ENCODE measurements at places on chromosomes 5 and 9.

- no peak for DNase-seq
Measured at GRCh38 chr9:133536080-133536479, 1.6 kb downstream of the ADAMTSL2 start.

- DNase-seq: no peak
Measured at GRCh38 chr5:33258553-33258952, 182.2 kb upstream of the TARS1 start.

GRCh38 chr5:173916233-173916632, 28.1 kb downstream of the CPEB4 start:
- DNase-seq: peak; percentile 31

DNA sequence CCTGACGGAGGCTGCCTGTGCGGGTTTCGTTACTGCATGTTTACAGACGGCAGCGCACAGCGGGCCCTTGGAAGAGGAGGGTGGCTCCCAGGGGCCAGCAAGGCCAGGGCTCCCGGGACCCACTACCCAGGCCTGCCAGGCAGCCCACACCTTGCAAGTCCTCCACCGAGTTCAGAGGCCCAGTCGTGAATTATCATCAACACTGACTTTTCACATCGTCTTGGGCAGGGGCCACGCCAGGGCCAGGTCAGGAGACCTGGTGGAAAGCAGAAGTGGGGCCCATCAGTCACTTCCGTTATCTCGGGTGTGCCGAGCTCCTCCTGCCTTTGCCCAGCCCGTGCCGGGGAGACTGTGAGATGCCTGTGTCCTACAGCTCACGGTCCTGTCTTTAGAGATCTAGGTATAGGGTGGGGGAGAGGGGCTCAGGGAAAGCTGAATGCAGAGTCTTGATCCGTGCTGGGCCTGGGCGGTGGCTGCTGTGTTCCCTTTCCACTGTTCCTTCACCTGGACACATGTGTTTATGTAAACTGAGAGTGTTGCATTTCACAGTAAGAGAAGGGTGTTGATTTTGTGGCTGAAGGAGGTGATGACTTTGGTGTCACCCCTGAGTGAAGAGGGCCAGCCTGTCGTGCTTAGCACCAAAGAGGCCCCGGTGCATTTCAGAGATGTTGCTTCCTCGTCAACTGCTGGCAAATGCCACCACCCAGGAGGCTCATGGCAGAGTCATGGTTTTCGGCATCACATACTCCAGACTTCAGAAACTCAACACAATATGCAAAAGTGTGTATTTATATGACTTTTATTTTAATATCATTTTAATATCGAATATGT, 175.2 kb downstream of the GAPVD1 start:
- no peak for DNase-seq

DNA sequence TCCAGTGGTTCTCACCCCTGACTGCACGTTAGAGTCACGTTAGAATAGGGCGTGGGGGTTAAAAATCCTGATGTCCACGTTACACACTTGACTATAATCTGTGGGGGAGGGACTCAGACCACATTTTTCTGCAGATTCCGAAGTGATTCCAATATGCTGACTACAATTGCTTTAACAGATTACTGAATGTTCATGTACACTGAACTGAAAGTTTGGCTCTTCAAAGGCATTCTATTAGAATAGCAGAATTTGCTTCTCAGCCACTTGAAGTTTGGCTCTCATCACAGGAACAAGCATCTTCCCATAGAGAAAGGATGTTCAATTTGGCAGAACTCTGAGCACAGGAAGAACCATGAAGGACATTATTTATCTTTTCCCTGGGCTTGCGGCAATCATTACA, 84.5 kb downstream of the HAPLN1 start:
- DNase-seq: no peak

DNA sequence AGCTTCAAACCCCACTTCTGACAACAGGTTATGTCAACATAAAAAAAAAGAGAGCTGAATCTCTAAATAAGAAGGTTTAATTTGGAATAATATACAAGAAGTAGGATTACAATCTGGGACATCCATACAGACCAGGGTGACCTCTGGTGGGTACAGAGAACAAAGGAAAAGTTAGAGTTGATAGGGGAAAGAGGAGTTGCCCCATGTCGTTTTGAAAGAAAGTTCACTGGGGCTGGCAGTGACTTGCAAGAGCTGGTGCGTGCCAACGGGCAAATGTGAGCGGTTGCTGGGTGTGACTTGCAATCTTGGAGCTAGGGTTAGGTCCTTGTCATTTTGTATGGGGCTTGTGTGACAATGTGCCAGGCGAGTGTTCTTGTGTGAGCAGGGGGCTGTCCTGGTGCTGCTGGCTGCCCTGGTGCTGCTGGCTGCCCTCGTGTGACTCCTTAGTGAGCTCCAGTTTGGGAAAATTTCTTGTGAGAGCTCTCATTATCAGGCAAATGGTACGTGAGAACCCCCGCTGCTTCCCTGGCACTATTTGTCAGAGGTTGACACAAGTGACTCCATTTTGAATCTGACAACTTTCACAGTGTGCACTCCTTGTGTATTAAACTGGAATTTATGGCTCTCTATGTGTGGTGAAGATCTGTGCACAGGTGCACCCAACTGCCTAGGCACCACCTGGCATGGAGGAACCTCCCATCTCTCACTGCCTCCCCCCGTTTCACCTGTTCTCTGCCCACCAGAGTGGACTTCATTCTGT, 69.8 kb downstream of the UBE2QL1 start:
- DNase-seq: no peak

GRCh38 chr5:3377176-3377575, 218.5 kb upstream of the IRX1 start:
- no peak for DNase-seq

- DNase-seq: no peak
Measured at GRCh38 chr9:131060900-131061630, 35.3 kb upstream of the AIF1L start.

GRCh38 chr5:126168785-126169184, 254.4 kb upstream of the GRAMD2B start:
- no peak for DNase-seq

GRCh38 chr5:2738156-2738699, 13.2 kb downstream of the IRX2 start:
- no peak for DNase-seq

DNA sequence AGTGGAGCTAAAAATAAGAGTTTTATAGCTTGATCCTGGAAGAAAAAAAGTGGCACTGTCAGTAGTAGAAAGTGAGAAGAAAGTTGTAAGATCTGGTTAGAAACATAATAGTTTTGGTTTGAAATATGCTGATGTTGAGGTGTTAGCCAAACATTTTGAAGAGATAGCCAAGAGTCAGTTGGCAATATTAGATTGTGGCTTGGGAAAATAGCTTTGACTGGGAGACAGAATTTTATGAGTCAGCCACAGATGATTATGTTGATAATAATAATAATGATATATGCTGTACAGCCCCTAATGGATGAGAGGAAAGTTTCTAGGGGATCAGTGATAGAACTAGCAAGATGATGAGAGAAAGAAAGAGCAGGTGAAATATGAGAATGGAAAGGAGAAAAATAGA, 12.4 kb upstream of the CDH18 start:
- no peak for DNase-seq

- DNase-seq: no peak
Measured at GRCh38 chr9:11064909-11065308, 452.1 kb upstream of the PTPRD start.

DNA sequence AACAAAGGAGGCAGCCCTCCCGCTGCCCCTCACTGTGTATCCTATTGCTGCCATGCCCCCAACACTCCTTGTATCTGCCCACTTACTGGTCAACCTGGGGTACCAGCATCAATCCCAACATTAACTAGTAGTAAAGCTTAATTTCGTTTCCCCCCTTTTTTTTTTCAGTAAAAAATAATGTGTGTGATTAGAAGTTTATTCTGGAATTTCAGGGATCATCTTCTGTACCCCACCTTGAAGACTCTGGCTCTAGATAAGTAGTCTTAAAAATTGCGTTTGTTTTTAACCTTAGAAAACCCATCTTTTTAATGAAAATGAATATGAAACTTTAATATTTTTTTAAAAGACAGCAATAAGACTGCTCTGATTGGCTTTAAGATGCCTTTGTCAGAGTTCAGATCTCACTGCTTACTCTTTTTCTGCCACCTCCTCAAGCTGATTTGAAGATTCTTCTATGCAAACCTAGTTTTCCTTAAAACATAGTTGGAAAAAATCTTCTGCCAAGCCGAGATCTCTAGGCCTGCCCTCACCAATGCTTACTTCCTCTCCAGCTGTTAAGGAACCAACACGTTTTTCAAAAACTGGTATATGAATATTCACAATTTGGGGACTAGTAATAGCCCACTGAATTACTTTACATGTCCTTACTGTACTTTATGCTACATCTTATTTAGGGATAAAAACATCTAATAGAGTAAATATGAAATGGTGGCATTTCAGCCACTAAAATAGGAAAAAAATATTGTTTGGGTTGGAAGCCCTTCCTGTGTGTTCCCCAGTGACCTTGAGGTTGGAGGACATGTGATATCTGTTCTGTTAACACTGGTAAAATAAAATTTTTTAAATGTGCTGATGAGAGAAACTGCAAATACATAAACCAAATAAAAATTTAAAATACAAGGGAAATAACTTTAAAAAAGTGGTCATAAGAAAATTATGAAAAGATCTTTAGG, 4.0 kb upstream of the RHOBTB3 start:
- DNase-seq: no peak

GRCh38 chr5:11822598-11822997, 81.6 kb downstream of the CTNND2 start:
- DNase-seq: no peak

DNA sequence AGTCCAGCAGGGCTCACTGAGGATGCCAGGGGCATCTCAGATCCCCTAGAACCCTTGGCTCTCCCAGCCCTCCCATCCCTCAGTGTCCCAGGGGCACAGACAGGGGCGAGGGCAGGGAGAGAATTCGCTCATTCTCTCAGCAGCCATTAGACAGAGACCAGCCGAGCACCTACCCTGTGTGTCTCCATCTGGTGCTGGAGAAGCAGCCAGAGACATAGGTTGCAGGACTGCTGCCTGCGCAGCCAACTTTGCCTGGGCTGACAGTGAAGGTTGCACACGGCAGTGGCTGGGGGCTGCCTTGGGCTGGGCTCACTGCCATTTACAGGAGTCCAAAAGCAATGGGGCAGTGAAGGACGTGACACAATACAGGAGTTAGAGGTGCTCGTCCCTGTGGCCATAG, 60.9 kb downstream of the OLFM1 start:
- DNase-seq: peak; percentile 76

GRCh38 chr9:33202018-33202417, 34.9 kb upstream of the B4GALT1 start:
- no peak for DNase-seq

GRCh38 chr5:42621242-42621641, 135.4 kb upstream of the CCDC152 start:
- no peak for DNase-seq

- DNase-seq: no peak
Measured at GRCh38 chr5:9126490-9126889, 419.4 kb downstream of the SEMA5A start.

DNA sequence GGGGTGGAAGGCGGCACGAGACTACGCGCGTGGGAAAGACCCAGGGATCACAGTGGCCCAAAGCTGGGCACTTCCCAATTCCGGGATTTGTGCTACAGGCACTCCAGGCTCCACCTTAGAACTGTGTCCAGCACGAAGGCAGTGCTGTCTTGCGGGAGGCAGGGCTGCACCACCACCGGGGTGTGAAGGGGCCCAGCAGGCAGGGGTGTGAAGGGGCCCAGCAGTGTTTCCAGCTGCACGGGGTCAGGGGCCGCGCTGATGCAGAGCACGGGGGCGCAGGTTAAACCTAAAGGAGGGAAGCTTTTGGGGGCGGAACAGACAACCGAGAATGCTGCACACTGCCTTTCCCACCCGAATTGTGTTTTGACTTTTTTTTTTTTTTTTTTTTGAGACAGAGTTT, 1.1 kb upstream of the PDCD6 start:
- no peak for DNase-seq

- DNase-seq: no peak
Measured at GRCh38 chr9:88786291-88787079, 204.8 kb upstream of the S1PR3 start.

GRCh38 chr5:142881076-142881783, 111.1 kb downstream of the ARHGAP26 start:
- no peak for DNase-seq

DNA sequence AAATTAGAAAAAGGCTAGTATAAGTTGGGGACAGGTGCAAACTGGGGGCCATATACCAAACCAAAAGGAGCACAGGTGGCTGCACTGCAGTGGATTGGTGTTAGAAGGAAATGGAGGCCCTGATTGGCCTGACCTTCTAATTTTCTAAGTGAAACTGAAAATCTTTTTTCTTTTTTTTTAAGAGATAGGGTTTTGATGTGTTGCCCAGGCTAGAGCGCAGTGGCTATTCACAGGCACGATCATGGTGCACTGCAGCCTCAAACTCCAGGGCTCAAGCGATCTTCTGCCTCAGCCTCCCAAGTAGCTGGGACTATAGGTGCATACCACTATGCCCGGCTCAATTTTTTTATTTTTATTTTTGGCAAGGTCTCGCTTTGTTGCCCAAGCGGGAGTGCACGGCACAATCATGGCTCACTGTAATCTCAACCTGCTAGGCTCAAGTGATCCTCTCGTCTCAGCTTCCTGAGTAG, 9.8 kb upstream of the CCDC69 start:
- no peak for DNase-seq

- DNase-seq: peak; percentile 51
Measured at GRCh38 chr9:133103183-133103986, 17.7 kb downstream of the RALGDS start.

GRCh38 chr5:134521841-134522240, 3.6 kb upstream of the JADE2 start:
- no peak for DNase-seq

GRCh38 chr5:15598294-15598902, 98.4 kb downstream of the FBXL7 start:
- DNase-seq: no peak

DNA sequence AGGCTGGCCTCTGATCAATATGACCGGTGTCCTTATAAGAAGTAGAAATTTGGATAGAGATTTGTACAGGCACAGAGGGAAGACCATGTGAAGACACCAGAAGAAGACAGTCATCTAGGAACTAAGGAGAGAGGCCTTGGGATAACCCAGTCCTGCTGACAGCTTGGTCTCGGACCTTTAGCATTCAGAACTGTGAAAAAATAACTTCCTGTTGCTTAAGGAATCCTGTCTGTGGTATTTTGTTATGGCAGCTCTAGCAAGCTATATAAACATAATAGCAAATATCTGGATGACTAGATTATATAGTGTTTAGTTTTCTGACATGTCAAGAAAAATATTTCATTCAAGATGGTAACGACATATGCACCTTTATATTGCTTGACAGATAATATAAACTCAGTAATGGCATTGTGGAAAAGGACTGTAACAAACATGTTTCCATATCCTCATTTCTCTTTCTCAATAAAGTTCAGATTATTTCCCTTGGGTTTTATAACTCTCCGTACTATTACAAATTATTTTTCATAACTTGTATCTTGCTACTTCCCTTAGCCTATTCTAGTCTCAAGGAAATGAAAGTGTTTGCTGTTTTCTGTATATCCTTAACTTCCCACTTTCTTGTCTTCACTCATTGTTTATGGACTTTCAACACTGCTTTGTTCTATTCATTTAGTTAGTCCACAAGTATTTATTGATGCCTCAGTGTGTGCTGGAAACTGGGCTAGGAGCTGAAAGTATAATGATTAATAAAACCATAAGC, 62.4 kb downstream of the KIAA1958 start:
- no peak for DNase-seq

- DNase-seq: no peak
Measured at GRCh38 chr5:61084658-61085057, 77.6 kb downstream of the SMIM15 start.

All from cerebellar cortex (tissue), 1 donor.